Cortex of kidney (tissue), 1 donor: ENCODE measurements at places on chromosomes 3 and 15.

- DNase-seq: no peak
Measured at GRCh38 chr15:78149805-78150751, 916 bp downstream of the IDH3A start.

DNA sequence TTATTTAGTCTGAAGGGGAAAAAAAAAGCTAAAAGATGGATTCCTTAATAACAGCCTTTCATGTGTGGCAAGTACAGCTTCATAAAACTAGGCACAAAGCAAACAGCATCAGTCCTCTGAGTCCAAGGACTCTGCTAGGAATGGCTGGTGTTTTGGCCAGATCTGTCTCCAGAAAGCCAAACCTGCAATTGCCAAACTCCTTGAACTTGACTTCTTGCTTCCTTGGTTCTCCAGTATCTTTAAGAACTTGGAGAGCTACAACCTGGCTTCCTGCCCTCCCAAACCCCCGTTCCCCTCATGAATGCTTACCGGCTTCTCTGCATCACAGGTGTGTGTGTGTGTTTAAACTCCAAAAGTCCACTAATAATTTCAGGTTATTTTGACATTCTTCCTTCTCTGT is 1.6 kb upstream of the PLOD2 start:
- DNase-seq: no peak

DNA sequence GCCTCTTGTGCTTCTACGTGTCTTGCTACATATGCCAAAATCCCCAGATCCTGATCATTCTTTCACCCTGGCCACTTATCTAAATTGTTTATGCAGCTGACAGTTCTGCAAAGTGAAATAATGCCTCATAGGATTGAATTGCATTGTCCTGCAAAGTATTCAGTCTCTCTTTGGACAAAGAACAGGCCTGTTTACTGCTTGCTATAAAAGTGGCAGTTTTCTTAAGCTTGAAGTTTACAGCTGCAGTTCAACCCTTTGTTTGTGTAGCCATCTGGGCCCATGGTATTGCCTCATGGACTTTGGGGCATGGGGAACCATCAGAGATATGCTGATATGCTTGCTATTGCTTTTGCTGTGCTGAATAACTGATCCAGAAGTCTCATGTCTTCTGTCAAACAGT is 523.2 kb downstream of the OTOL1 start:
- DNase-seq: no peak

DNA sequence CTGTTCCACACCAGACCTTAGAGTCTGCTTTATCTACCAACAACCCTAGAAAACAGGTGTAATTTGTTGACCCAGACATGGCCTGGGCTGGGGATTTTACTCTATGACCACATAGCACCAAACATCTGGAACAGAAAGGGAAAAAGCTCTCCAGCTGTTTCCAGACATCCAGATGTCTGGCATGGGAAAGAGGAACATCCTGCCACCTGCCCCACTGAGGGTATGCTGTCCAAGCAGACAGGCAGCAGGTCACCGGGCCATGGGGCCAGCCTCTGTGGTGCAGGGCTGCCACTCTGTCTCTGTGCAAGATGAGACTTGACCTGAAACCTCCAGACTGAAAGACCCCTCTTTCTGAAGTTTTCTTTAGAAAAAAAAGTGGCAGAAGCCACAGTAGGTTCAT is 359.3 kb upstream of the ICE2 start:
- DNase-seq: no peak

- no peak for DNase-seq
Measured at GRCh38 chr3:197171481-197172067, 126.8 kb downstream of the DLG1 start.

- DNase-seq: no peak
Measured at GRCh38 chr3:59270209-59270608, 220.4 kb upstream of the CFAP20DC start.

GRCh38 chr3:177050501-177051237 is 146.6 kb downstream of the TBL1XR1 start:
- no peak for DNase-seq

- DNase-seq: no peak
Measured at GRCh38 chr3:127888564-127889107, 26.4 kb upstream of the KBTBD12 start.

DNA sequence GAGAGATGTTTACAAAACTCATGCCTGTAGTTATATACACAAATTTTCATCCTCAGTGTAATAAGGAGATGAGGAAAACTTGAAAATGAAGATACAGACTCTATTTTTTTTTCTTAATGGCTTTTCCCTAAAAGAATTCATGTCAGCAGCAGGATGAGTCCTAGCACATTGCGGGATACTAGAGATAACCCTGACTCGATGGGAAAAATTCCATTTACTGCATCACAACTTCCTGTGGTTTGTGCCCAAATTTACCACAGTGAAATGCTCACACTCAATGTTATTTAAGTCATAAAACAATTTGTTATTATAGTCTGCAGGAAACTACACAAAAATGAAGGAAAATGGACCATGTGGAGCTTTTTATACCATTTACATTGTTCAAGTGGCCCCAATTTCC is 581.9 kb upstream of the ZNF717 start:
- DNase-seq: no peak

GRCh38 chr15:42033214-42033873 is 12.5 kb upstream of the PLA2G4E start:
- DNase-seq: no peak

GRCh38 chr15:64158363-64159134 is 4.3 kb downstream of the PPIB start:
- no peak for DNase-seq

- no peak for DNase-seq
Measured at GRCh38 chr3:149655826-149656574, 1.8 kb downstream of the WWTR1 start.

GRCh38 chr3:190036631-190037030 is 84.1 kb downstream of the P3H2 start:
- no peak for DNase-seq

- DNase-seq: no peak
Measured at GRCh38 chr15:40439960-40440742, 602 bp upstream of the BAHD1 start.

DNA sequence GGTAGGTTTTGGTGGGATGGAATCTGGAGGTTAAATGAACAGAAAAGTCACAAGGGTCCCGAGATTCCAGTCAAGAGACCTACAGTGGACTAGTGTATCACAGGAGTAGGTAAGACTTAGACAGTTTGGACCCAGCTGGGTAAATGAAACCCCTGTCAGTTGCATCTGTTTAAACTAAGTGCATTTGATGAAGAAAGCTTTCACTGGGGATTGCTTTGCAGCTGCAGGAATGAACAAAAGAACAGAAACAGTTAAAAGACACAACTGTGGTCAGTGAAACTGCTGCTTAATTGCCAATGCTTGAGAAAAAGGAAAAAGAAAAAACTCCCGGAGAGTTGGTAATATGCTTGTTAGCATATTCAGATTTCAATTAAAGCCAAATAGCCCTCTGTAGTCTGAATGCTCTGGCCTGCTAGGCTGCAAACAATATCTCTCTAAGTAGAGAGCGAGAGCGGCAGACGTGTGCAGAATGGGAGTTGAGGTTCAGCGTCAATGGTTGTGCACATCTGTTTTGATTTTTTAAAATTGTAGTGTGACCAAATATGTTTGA is 37.1 kb downstream of the OXNAD1 start:
- no peak for DNase-seq

GRCh38 chr3:88195951-88196434 is 46.2 kb downstream of the C3orf38 start:
- no peak for DNase-seq

DNA sequence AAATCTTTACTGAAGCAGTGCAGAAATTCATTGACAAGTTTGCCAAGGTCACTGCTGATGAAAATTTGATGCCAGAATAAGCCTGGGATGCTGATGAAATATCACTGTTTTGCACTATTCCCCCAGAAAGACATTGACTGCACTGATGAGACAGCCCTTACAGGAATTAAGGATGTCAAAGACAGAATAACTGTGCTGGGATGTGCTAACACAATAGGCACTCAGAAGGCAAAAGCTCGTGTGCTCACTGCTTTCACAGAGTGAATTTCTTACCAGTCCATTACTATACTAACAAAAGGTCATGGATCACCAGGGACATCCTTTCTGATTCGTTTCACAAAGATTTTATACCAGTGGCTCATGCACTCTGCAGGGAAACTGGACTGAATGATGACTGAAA is 69.4 kb downstream of the MCF2L2 start:
- no peak for DNase-seq

- DNase-seq: no peak
Measured at GRCh38 chr3:73766599-73767381, 142.0 kb upstream of the PDZRN3 start.

DNA sequence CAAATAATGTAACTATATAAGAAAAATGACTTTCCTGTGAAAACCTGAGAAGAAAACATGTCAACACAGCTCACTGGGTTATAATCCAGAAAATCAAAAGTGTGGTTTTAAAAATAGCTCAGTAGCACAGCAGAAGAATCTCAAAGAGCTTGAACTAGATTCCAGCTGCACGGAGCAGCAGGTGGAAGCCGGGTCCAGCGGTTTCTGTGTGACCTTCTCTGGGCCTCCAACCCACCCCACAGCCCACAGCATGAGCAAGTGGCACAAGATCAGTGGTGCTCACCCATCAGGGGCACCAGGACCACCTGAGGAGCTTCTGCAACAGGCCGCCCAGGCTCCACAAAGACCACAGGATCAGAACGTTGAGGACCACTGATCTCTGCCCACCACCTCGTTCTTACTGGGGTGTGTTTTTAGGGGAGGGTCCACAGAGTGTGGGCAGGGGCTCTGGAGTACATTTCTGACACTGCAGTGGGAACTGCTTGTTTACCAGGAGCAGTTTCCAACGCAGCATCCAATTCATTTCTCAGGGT is 23.2 kb downstream of the SLC41A3 start:
- DNase-seq: no peak

GRCh38 chr3:171301002-171301401 is 159.2 kb downstream of the TNIK start:
- DNase-seq: no peak

DNA sequence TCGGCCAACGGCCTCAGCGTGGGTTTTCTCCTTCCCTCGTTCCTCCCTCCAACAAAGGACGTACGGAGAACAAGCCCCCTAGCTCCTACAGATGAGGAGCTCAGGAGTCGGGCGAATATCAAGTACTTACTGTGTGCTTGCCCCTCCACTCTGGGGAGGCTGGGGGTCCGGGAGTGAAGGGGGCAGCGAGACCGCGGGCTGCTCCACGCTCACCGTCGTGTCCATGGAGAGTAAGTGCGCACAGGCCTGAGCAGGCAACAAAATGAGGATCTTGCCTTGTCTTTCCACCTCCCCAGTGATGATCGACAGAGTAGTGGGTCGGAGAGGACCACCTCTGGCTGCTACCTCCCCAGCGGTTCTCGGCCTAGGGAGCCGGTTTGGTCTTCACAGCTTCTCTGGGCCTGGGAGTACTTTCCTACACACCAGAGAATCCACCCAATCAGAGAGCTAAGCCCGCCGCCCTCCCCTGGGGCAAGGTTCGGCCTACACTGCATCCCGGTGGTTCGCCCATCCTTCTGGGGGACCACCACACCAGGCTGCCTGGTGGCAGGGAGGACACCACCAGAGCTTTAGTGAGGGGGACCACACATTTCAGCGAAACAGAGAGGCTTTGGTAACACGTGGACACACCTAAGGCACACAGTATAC is 603 bp upstream of the TRANK1 start:
- DNase-seq: no peak

DNA sequence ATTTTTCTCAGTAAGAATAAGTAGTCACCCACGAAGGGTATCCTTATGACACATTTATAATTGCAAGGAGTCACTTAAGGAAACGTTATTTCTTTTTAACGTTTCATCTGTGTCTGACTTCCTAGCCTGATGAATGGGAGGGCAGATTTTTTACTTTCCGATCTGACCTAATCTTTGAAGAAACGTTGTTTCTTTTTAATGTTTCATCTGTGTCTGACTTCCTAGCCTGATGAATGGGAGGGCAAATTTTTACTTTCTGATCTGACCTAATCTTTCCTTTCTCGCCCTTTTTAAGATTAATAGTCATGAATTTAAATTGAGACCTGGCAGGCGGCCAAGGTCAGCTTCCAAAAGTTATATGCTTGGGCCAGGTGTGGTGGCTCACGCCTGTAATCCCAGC is 3.0 kb upstream of the KLHL6 start:
- DNase-seq: no peak

GRCh38 chr3:129688271-129688895 is 81.9 kb upstream of the PLXND1 start:
- no peak for DNase-seq

DNA sequence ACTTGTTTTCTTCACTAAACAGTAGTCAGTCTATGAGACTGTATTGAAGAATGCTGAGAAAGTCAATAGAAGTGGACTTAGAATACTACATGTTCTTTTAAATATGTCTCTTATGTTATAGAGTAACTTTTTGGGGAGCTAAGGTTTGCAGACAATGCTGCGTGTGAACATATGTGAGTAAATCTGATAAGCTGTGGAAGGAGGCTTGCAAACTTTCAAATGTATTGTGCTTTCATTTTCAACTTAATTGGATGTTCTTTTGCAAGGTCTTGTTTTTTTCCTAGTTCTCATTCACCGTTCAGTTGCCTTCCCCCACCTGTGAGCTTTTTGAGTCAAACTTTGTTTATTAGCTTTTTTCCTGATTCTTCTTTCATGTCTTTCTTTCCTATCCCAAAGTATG is 176.2 kb downstream of the LPP start:
- no peak for DNase-seq

DNA sequence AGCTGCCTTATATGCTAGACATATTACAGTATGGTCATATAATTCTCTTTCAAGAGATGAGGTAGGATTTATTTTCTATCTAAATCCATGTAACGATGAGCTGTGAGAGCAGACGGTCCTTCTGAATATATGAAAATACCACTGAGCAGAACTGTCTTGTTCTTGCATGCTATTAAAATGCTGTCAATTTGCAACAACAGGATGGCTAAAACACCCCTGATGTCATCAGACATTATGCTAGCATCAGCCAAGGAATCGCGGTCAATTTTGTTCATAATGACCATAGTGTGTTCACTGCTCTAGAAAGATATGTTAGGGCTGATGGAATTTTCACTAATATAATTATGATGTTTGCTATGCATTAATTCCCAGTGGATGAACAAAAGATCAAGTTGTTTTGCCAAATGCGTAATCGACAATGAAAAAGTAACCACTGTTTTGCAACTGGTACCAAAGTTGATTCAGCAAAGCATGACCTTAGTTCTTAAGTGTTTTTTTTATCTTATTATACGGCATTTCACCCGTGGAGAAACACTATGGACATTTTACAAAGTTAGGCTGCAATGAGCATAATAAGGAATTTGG is 765.4 kb upstream of the NR2F2 start:
- DNase-seq: no peak

GRCh38 chr3:11844891-11845290 is 1.8 kb downstream of the TAMM41 start:
- no peak for DNase-seq
